ENCODE measurements at places on chromosomes 3 and 15. TPM values are rescaled to one million over a fixed set of nuclear protein-coding genes. Genes with fewer than 3 reads are reported as not detected.

DNA sequence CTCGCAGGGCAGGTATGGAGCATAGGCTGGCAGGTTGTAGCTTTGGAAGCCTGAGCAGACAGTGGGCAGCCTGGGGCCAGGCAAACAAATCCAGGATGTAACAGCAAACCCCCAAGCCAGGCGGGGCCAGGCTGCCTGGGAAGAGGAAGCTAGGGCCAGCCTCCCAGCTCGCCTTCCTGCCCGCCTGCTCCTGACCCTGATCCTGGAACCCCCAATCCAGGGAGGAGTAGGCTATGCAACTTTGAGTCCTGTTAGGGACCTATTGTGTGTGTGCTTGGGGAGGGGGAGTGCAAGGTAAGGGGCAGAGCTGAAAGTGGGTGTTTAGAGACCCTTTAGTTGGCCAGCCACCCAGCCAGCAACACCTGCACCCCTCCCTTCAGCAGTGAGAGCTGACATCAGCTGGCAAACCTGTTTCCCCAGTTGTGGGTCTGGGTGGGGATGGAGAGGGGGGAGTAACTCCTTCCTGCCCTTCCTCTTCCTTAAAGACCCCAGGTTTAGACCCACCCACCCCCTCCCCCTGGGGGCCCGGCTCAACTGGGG lies 2.5 kb downstream of the NBEAL2 start:
- peak; percentile 73 for DNase-seq

DNA sequence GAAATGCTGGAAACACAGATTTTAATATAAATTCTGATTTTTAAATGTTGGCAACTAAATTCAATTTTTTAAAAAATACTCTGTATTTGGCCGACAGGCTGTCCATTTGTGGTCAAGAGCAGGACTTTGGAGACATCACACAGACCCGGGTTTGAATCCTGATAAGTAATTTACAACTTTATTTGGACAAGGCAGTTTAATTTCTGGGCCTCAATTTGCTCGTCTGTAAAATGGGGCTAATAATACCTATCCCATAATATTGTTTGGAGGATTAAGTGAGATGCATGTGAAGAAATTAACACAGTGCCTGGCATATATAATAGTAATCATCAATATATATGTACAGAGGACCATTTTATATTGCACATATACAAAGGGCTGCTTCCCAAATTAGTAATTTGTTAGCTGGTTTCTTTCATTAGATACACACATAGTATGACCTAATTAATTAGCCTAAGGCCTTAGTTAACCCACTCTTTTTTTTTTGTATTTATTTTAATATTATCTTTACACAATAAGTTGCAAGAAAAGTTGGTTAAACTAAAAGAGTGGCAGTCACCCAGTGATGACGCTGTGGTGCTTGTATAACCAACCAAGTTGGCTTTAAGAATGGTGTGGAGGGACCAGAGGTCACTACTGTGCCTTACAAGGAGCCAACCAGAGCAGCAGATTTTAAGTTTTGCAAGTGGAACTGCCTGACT lies 665 bp downstream of the PIGB start:
- DNase-seq = no peak

GRCh38 chr3:184553385-184553784 lies 8.2 kb upstream of the EPHB3 start:
- no peak for DNase-seq

DNA sequence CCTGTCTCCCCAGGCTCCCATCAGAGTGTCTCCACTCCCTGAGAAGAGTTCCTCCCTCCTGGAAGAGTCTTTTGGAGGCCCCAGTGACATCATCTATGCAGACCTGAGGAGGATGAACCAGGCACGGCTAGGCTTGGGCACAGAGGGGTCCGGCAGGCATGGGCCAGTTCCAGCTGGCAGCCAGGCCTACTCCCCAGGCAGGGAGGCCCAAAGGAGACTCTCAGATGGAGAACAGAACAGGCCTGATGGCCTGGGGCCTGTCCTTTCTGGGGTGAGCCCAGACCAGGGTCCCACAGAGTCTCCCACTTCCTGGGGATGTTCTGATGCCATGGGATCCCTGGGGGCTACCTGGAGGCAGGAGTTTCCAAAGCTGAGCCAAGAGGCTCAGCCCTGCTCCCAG lies 8.5 kb downstream of the SH2D7 start:
- no peak for DNase-seq

DNA sequence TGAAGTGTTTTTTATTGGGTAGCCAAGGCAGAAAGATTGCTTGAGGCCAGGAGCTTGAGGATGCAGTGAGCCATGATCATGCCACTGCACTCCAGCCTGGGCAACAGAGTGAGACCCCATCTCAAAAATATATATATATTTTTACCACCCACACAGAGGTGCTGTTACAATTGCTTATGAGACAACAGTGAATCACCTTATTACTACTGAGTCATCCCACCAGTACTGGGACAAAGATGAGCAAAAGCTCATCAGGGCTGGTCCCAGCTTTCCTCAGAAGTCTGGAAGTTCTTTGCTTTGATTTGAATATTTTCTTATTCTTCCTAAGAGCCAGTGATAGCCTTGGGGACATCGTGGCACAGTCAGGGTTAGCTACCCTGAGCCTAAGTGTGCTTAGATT lies 207.7 kb downstream of the SOX2 start:
- DNase-seq = no peak

GRCh38 chr3:195899701-195900435 lies 8.5 kb downstream of the TNK2 start:
- DNase-seq = peak; percentile 6

DNA sequence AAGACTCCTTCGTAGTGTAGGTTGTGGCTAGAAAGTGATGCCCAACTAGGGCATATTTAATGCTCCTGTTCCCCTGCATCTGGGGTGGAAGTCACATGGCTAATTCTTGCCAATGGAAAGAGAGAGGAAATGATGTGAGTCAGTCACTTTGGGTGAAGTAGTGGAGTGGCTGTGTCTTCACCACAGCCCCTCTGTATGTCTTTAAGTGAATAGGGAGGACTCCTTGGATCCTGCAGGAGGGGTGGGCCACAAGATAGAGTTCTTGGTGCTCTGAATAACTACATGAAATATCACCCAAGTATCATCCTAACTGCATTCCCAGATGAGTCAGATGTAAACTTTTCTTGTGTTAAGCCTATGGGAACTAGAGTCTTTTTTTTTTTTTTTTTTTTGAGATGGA lies 17.8 kb upstream of the MB21D2 start:
- no peak for DNase-seq

DNA sequence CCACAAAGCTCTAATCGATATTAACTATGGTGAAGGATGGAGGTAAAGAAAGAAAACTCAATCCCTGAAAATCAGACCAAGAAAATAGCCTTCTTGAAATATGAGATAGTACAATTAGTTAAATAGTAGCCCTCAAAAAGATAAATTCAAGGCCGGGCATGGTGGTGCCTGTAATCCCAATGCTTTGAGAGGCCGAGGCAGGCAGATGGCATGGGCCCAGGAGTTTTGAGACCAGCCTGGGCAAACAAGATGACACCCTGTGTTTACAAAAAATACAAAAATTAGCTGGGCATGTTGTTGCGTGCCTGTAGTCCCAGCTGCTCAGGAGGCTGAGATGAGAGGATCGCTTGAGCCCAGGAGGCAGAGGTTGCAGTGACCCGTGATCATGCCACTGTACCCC lies 31.6 kb upstream of the CEP152 start:
- no peak for DNase-seq

Gene CRTAP
- 26.1 TPM for total RNA-seq

Gene C3orf52
- 51.7 TPM for total RNA-seq

Gene AMOTL2
- 35.7 TPM for total RNA-seq

Measured in pancreas (tissue), 10 donors.